ENCODE measurements at places on chromosomes 16 and 17. TPM values are rescaled to one million over a fixed set of nuclear protein-coding genes. Genes with fewer than 3 reads are reported as not detected.

DNA sequence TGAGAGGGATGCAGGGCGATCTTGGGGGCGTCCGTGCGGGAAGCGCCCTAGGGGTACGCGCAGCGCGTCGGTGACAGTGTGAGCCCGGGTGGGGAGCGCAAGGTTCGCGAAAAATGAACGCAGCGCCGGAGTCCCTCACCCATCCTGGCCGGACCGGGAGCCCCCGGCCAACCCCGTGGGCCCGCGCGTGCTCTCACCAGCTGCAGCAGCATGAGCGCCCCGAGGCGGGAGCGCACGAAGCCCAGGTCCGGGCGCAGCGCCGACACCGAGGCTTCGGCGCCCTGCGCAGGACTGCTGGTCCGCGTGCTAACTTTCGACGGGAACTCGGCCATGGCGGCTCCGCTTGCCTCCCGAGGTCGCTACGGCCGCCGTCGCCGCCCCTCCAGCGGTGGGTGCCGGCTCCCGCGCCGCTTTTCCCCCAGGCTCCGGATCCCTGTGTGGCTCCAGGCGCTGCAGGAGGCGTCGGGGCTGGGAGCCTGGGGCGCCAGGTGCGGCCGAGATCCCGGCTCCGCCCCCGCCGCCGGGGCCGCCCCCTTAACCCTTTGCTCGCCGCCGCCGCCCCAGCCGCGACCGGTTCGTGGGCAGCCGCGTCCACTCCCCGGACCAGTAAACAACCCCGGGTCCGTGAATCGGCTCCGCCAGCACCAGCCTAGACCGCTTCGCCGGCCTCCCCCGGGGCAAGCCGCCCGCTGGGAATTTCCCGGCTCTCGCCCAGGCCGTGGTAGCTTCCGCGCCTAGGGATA, at the start of gene PLLP:
Gene PLLP (minus strand): TSS at position 464 of the 743 bp plus-strand sequence. CDS start 132 bp downstream, at position 332.
- DNase-seq, result no peak

Gene PYCARD
- total RNA-seq, result 81.8 TPM

DNA sequence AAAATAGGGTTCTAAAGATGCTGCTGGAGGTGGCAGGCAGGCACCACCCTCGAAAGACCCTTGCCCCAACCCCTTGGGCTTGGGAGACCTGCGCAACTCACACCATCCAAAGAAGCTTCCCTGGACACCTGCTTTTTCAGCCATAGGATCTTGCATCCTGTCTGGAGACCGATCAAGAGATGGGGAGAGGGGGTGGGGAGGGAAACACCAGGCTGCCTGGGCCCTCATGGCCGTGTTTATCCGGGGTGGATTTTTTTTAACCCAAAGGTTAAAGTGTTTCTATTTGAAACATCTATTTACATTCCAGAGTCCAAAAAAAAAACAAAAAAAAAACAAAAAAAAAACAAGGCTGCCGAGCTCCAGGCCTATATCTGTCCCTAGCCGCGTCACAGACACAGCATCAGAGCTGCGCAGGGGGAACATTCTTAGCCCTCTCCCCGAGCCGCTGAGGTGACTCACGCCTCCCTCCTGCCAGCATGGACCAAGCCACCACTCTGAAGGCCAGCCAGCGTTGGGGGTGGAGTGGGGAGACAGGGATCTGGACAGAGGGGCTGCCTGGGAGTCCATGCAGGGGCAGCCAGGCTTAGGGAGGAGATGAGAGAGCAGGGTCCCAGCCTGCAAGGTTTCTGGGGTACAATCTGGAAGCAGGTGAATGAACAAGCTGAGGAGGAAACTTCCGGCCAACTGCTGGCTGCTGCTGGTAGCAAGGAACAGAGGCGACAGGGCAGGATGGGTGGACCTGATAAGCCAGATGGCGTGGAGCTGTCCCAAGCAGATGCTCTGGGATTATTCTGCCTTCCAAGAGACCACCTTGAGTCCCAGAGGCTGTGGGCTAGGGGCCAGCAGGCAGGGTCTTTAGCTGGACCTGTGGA, 14.8 kb downstream of the HDAC5 start:
- no peak for DNase-seq

DNA sequence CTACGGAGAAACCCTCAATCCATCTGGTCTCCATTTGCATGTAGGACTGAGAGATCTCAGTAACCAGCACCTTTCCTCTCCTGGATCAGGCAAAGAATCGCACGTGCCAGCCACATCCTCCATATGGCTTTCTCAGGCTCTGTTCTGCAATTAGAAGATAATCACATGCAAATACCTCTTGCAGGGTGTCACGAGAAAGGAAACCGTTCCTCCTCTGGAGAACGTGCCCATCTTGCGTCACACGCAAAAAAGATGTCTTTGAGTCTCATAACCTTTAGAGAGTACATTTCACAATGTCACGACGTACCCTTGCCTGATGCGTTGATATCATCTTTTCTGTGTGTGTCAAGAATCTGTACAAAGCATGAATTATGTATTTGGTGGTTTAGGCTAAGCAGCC, 36.2 kb upstream of the DNAH17 start:
- no peak for DNase-seq

- DNase-seq, result no peak
These were observed 13.7 kb downstream of the N4BP1 start for GRCh38 chr16:48596326-48596725.

- DNase-seq, result no peak
These were observed 119.2 kb upstream of the CCL2 start for GRCh38 chr17:34135841-34136240.

- no peak for DNase-seq
These were observed 4.2 kb upstream of the ATXN7L3 start for GRCh38 chr17:44203731-44204440.

- no peak for DNase-seq
These were observed 14.2 kb downstream of the CX3CL1 start for GRCh38 chr16:57386381-57386951.

Gene PLA2G15
- 16.6 TPM for total RNA-seq

Gene NUBP1
- total RNA-seq, result 27.4 TPM
